ENCODE measurements at places on chromosomes 1 and 21.

DNA sequence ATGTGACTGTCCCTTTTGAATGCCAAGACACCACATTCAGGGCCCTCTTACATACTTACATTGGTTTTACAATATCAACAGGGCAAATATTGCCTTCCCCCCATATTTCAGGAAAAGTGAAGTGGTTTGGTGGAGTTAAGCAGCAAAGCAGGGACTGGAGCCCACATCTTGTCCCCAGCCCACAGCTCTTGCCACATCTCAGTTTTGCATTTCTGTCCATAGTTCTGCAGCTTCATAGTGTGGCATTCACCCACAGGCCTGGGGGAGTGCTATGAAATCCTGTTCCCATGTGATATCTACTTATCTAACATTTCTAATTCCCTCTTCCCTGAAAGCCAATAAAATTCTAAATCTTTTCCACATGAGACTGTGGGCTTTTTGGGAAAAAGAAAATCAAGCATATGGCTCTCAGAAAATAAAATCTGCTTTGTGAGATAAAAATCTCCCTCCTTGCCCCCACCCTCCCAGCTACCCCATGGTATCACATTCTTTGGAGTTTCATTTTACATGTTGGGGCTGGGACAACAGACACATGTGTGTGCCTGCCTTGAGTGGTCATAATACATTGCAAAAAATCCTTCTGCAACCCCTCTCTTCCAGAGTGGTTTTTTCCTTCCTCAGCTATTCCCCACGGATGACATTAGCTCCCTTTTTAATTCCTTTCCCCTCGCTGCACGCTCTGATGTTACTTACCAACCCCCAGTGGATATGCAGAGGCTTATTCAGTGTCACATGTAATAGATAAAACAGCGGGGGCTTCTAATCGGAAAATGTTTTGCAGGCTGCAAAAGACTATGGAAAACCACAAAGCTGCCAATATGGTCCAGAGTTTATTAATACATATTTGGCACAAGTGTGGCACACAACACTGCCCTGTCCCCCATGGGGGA is 20.5 kb upstream of the CD2 start:
- DNase-seq = no peak

GRCh38 chr1:66503841-66504470 is 30.0 kb upstream of the SGIP1 start:
- DNase-seq = no peak

GRCh38 chr21:28294051-28294450 is 698.6 kb downstream of the LTN1 start:
- DNase-seq = no peak

GRCh38 chr1:213883618-213884017 is 104.2 kb upstream of the PROX1 start:
- DNase-seq = no peak

DNA sequence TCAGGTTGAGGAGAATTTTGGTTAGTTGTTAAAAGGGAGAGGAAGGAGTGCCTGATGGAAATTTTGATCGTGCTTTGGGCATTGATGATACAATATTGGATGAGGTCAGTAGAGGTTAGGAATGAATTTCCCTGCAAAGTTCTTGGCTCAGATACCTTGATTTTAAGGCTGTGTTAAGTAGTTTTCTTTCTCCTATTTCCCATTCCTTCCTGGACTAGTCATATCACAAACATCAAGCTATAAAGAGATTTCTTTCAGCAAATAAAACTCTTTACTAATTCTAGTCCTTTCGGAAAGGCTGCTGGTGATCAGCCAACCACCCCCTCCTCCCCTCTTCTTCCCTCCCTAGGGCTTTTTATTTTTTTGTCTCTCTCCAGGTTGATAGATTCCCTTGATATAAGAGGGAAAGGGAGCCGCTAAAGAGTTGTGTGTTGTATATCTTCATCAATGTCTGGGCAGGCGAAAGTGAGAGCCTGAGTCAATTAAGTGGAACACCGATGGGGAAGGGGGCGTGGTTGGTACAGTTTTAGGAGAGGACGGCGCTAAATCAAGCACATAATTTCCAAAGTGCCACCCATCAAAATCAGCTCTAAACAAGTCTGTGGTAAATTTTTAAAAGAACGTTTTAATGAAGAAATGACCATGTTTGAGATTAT is 100.1 kb upstream of the PLXNA2 start:
- no peak for DNase-seq

GRCh38 chr21:42775123-42775522 is 104.2 kb downstream of the WDR4 start:
- DNase-seq = no peak

GRCh38 chr21:46124926-46125845 is 27.3 kb downstream of the COL6A2 start:
- no peak for DNase-seq
